Endothelial cell of umbilical vein (primary cell): ENCODE measurements at places on chromosomes 5 and 9. TPM values are rescaled to one million over a fixed set of nuclear protein-coding genes. Genes with fewer than 3 reads are reported as not detected.

The OTULINL gene
- 0.37 and 0.42 TPM in 2 replicates for total RNA-seq

DNA sequence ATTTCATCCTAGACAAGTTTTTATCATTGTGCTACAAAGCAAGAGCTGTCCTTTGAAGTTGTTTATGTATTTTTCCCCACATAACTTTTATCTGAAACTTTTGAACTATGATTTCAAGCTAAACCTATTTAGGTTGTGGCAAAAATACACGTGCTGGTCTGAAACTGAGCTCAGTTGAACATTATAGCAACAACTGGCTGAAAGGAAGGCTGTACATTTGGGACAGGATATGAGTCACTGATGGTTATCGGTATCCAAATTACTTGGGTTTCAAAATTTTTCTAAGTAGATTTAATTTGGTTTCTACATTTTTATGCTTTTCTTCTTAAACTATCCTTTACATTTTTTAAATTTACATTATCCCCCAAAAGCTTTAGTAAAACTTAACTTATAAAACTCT lies 627.3 kb upstream of the NUDT12 start:
- H3K36me3 ChIP-seq: no peaks in the 10 kb centered on the region
- no peak overlapping the region for H3K4me3 ChIP-seq
- H3K4me1 ChIP-seq: peaks cover 17% of the 10 kb centered on the region
- peak overlapping the region; percentile 36 for H3K27ac ChIP-seq
- DNase-seq: peak; percentile 79

DNA sequence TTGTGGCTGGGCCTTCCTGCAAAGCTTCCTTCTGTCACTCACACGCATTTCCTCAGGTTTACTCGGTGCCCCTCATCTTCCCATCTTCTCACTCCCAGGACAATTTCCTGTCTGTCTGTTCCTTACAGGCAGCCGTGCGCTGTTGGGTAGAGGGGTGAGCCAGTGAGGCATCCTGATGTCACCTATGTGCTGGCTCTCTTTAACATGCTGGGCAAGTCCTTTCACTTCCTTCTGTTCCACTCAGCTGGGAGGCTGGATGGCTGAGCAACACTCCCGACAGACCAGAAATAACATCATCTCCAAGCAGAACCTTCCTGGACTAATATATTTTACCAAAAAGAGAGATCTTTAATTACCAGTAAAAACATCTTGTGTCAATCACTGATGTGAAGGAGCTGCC lies 103.0 kb downstream of the HSD17B3 start:
- no peaks in the 10 kb centered on the region for H3K36me3 ChIP-seq
- no peak overlapping the region for H3K27ac ChIP-seq
- H3K4me3 ChIP-seq: no peak overlapping the region
- no peaks in the 10 kb centered on the region for H3K27me3 ChIP-seq
- H3K4me1 ChIP-seq: no peaks in the 10 kb centered on the region

GRCh38 chr9:75636427-75637045 lies 253.9 kb upstream of the PCSK5 start:
- no peak for DNase-seq
- H3K4me1 ChIP-seq: no peaks in the 10 kb centered on the region
- H3K27ac ChIP-seq: no peak overlapping the region
- no peak overlapping the region for H3K4me3 ChIP-seq
- no peaks in the 10 kb centered on the region for H3K36me3 ChIP-seq
- no peaks in the 10 kb centered on the region for H3K27me3 ChIP-seq

DNA sequence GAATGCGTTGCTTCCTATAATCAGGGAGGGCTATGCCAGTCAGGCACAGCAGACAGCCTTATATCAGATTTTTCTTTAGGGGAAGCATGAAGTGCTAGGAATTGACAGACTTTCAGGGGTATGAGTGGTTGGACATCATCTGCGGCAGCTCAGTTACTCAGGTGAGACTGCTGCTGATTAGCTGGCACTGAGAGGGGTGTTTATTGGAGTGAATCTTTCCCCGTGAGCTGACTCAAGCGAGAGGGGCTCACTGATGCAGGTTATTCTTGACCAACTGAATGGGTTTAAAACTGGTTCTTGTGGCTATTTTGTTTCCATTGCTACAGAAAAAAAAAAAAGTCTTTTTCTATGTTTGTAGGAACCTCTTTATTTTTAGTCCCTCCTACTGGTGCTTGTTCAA lies 46.2 kb upstream of the TNPO1 start:
- H3K27ac ChIP-seq: no peak overlapping the region
- H3K4me1 ChIP-seq: no peaks in the 10 kb centered on the region
- H3K4me3 ChIP-seq: no peak overlapping the region
- H3K27me3 ChIP-seq: no peaks in the 10 kb centered on the region

The PCDHA5 gene
- total RNA-seq: not detected in 2 replicates

GRCh38 chr5:83167538-83167937 lies 90.2 kb downstream of the XRCC4 start:
- DNase-seq: no peak
- no peaks in the 10 kb centered on the region for H3K36me3 ChIP-seq
- H3K27ac ChIP-seq: no peak overlapping the region

- no peak for DNase-seq
- peak overlapping the region; percentile 73 for H3K27ac ChIP-seq
- peak overlapping the region; percentile 98 for H3K4me3 ChIP-seq
- peaks cover 18% of the 10 kb centered on the region for H3K36me3 ChIP-seq
Measured at GRCh38 chr5:150700246-150700593, 642 bp downstream of the RBM22 start.

DNA sequence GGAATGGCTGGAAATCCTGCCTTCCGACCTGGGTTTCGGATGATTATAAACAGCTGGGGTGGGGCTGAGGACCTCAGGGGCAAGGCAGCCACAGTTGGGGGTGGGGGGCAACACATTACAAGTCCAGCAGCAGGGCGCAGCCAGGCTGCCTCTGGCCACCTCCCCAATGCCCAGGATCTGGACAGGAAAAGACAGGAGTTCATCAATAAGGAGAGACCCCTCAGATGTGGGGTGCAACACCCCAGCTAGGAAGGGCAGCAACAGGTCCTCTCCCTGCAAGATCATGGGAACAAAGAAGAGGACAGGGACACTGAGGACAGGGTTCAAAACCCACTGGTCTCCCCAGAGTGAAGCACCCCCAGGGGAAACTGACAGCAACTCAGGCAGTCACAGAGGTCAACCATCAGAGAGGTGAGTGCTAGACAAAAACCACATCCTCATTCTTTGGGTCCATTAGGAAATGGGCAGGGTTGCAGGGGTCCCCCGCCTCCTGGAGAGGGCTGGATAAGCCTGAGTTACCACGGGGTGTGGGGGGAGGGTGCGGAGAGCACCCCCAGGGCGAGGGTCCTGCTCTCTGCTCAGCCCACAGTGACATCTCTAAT lies 33.5 kb downstream of the SEMA4D start:
- DNase-seq: no peak
- no peak overlapping the region for H3K27ac ChIP-seq
- no peak overlapping the region for H3K4me3 ChIP-seq
- H3K27me3 ChIP-seq: no peaks in the 10 kb centered on the region
- no peaks in the 10 kb centered on the region for H3K36me3 ChIP-seq

- no peaks in the 10 kb centered on the region for H3K36me3 ChIP-seq
- peaks cover 2% of the 10 kb centered on the region for H3K27me3 ChIP-seq
- DNase-seq: peak; percentile 20
- no peak overlapping the region for H3K27ac ChIP-seq
- peaks cover 13% of the 10 kb centered on the region for H3K4me1 ChIP-seq
Measured at GRCh38 chr5:171520300-171521174, 101.1 kb downstream of the FGF18 start.

- H3K4me1 ChIP-seq: no peaks in the 10 kb centered on the region
- H3K27me3 ChIP-seq: no peaks in the 10 kb centered on the region
- no peak for DNase-seq
- H3K27ac ChIP-seq: no peak overlapping the region
- no peaks in the 10 kb centered on the region for H3K36me3 ChIP-seq
Measured at GRCh38 chr9:107895501-107896001, 406.0 kb upstream of the KLF4 start.

DNA sequence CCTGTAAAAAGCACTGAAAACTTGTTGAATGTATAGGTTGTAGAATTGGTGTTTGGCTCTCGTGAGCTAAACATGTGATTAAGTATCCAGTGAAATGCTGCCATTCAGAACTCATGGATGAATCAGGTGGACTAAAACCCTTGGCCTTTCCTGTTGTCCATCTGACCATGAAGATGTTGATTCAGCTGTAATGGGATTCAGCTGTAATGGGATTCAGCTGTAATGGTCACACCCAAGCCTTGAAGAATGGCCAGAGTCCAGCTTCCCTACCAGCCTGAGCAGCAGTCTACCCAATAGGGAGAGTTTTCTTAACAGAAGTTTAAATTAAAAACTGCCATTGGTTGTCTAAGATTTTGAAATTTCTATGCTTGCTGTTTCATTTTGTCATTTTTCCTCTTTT lies 18.1 kb downstream of the MAMDC2 start:
- H3K4me1 ChIP-seq: no peaks in the 10 kb centered on the region
- H3K4me3 ChIP-seq: no peak overlapping the region
- peak; percentile 25 for DNase-seq
- no peaks in the 10 kb centered on the region for H3K27me3 ChIP-seq

The NTNG2 gene
- total RNA-seq: 0.88 TPM in 1 of 2 replicates, not detected in the other

- no peak for DNase-seq
- H3K36me3 ChIP-seq: no peaks in the 10 kb centered on the region
- H3K27me3 ChIP-seq: no peaks in the 10 kb centered on the region
- H3K4me1 ChIP-seq: no peaks in the 10 kb centered on the region
- H3K27ac ChIP-seq: no peak overlapping the region
- H3K4me3 ChIP-seq: no peak overlapping the region
Measured at GRCh38 chr5:180389252-180390101, 36.3 kb upstream of the GFPT2 start.

DNA sequence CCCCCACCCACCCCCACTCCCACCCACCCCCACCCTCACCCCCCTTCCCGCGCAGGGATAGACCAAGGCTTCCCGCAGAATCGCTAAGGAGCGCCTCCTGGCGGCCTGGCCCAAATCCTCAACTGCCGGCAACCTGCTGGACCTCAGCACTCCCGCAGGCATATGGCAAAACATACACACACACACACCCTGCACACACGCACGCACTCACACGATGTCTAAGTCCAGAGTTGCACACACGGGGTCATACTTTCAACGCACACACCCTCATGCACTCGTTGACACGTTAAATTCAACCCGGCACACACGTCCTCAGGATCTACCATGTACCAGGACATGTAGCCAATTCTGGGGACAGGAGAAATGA lies 1.7 kb downstream of the CPLX2 start:
- DNase-seq: no peak
- H3K36me3 ChIP-seq: no peaks in the 10 kb centered on the region
- H3K4me1 ChIP-seq: no peaks in the 10 kb centered on the region

DNA sequence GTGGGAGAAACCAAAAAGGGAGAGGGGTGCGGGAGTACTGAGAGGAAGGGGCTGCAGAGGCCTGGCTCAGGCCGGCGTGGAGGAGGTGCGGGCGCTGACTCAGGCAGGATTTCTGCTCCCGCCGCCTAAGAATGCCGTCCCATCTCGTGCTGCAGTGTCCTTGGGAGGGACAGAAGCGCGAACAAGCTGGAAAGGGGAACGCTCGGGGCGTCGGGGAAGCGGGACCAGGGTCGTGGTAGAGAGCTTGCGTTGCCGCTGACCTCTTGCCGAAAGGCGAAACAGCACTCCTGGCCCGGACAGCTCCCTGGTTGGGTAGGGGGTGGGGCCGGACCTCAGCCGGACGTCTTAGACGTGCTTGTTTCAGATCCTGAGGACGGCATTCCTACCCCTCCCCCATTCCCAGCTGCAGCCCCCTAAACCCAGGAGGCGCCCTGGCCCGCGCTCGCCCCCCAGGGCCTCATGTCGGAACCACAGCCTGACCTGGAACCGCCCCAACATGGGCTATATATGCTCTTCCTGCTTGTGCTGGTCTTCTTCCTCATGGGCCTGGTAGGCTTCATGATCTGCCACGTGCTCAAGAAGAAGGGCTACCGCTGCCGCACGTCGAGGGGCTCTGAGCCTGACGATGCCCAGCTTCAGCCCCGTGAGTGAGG lies 1.1 kb downstream of the RELL2 start:
- H3K4me3 ChIP-seq: peak overlapping the region; percentile 77
- no peaks in the 10 kb centered on the region for H3K27me3 ChIP-seq
- H3K27ac ChIP-seq: no peak overlapping the region
- H3K36me3 ChIP-seq: no peaks in the 10 kb centered on the region

- no peaks in the 10 kb centered on the region for H3K4me1 ChIP-seq
- H3K27me3 ChIP-seq: no peaks in the 10 kb centered on the region
- DNase-seq: no peak
- no peak overlapping the region for H3K27ac ChIP-seq
Measured at GRCh38 chr5:34818717-34819116, 20.2 kb upstream of the TTC23L start.

The PRR7 gene
- total RNA-seq: 5.7 and 6.5 TPM in 2 replicates

DNA sequence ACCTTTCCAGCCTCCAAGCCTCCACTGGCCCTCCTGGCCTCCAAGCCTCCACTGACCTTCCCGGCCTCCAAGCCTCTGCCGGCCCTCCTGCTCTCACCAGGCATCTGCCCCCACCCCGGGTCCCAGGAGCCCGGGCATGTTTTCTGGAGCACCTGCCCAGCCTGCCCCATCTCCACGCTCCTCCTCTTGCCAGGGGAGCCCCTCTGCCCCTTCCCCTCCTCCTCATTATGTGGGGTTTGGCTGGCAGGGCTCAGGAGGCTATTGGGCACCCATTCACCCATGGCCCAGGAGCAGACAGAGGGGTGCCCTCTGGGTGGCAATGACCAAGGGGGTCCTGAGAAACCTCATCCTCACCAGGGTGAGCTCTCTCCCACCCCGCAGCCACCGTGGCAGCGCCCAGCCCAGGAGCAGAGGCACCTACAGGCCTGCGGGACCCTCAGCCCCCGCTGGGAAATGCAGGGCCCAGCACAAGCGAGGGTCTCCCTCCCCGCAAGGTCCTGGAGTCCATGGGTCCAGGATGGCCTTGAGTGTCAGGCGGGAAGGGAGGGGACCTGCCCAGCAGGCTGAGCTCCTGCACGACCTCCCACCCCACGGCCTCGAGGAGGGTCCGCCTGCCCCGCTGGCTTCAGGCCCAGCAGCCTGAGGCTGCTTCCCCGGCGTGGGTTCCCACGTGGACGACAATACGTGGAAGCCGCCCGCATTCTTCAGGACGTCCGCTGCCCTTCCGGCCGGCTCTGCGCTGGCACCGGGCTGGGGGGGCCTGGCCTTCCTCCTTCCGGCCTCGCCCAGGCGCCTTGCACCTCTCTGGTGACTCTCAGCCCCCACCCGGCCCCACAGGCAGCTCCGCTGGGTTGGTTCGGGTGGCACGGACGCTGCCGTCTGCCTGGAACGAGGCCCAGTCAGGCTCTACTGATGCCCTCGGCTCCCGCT lies 51.4 kb upstream of the NRARP start:
- peak; percentile 62 for DNase-seq
- no peaks in the 10 kb centered on the region for H3K27me3 ChIP-seq
- peaks cover 16% of the 10 kb centered on the region for H3K4me1 ChIP-seq
